ENCODE measurements at places on chromosomes 11 and 22. TPM values are rescaled to one million over a fixed set of nuclear protein-coding genes. Genes with fewer than 3 reads are reported as not detected.

DNA sequence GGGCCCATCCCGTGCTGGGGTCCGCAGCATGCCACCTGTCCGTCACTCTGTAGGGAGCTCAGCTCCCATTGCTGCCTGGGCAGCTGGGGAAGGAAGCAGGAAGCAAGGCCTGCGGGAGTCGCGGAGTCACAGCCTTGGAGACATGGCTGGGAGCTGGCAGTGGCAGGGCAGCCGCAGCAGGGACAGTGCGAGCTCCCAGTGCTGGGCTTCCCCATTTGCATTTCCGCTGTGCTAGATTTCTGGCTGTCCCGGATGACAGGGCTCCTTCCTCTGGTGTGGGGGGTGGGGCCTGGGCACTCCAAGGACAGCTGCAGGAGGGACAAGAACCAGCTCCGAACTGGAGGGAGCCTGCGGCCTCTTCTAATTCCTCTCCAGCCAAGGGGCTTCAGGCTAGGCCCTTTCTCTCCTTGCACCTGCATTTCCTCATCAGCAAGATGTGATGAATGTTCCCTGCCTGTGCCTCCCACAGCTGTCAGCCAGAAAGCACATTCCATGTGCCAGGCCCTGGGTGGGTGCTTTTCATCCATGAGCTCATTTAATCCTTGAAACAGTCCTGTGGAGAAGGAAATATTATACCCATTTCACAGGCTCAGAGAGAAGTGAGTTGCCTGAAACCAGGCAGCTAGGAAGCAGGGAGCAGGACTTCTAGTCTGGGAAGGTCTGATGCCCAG lies 48.0 kb downstream of the MYO7A start:
- no peak for ATAC-seq

- no peak for ATAC-seq
These were observed 110.4 kb upstream of the TOP3B start for GRCh38 chr22:22092974-22093373.

GRCh38 chr11:113562576-113562975 lies 87.4 kb upstream of the DRD2 start:
- ATAC-seq, result no peak

- ATAC-seq, result no peak
These were observed 81.2 kb downstream of the WNT11 start for GRCh38 chr11:76124905-76125770.

GRCh38 chr11:46134540-46134939 lies 13.3 kb upstream of the PHF21A start:
- no peak for ATAC-seq

Gene FOLR1
- total RNA-seq, result 3.3 TPM

Gene IGLL5
- total RNA-seq, result not detected

- no peak for ATAC-seq
These were observed 19.0 kb downstream of the WT1 start for GRCh38 chr11:32416301-32416700.

- peak; percentile 62 for ATAC-seq
These were observed 18.8 kb downstream of the CSNK1E start for GRCh38 chr22:38298312-38299005.

- ATAC-seq, result no peak
These were observed 8.8 kb upstream of the DKK3 start for GRCh38 chr11:12017243-12017678.

GRCh38 chr11:34425360-34425759 lies 13.4 kb upstream of the CAT start:
- ATAC-seq, result no peak

DNA sequence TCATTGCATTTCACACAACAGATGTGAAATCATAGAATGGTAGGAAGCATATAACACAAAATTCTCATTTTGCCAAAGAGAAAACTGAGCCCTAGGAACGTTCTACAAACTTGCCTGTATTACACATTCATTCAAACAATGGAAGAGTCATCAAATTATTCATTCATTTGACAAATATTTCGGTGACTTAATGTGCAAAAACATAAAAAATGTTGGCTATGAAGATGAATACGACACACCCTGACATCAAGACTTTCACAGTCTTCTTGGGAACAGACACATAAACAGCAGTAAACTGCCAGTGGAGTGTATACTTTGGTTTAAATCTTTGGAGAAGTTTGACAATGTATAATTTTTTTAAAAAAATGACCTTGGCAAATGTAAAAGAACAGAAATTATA lies 20.4 kb upstream of the C11orf87 start:
- ATAC-seq, result no peak

Gene OR51F2
- not detected for total RNA-seq

GRCh38 chr11:5369789-5370188 lies 13.8 kb upstream of the OR51M1 start:
- peak; percentile 54 for ATAC-seq

- no peak for ATAC-seq
These were observed 54.5 kb upstream of the NOX4 start for GRCh38 chr11:89545691-89546090.

Gene FDX1
- total RNA-seq, result 5.2 TPM

Gene CD3D
- not detected for total RNA-seq

DNA sequence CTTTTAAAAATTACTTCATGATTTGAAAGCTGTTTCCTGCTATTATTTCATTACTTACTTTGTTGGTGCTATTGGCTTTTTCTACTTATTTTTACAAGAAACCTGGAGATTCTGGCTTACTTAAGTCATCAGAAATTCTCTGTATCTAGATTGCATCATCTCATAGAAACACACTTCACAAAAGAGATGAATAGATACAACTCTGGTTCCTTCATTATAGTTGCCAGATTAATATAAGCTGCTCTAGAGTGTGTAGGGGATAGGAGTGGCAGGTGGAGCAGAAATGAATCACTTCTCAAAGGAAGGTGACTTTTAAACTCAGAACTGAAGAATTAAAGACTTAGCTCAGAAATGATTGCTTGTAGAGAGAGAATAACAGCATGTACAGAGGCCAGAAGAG lies 20.0 kb downstream of the CYP2R1 start:
- no peak for ATAC-seq

- ATAC-seq, result no peak
These were observed 18.7 kb upstream of the ACER3 start for GRCh38 chr11:76841923-76842452.

- ATAC-seq, result no peak
These were observed 1.1 kb upstream of the FANCF start for GRCh38 chr11:22626573-22627239.

GRCh38 chr11:71999362-71999761 lies 653 bp downstream of the IL18BP start:
- no peak for ATAC-seq

Gene ZP1
- 0.50 TPM for total RNA-seq

- peak; percentile 70 for ATAC-seq
These were observed 79.6 kb downstream of the ME3 start for GRCh38 chr11:86592659-86593451.

DNA sequence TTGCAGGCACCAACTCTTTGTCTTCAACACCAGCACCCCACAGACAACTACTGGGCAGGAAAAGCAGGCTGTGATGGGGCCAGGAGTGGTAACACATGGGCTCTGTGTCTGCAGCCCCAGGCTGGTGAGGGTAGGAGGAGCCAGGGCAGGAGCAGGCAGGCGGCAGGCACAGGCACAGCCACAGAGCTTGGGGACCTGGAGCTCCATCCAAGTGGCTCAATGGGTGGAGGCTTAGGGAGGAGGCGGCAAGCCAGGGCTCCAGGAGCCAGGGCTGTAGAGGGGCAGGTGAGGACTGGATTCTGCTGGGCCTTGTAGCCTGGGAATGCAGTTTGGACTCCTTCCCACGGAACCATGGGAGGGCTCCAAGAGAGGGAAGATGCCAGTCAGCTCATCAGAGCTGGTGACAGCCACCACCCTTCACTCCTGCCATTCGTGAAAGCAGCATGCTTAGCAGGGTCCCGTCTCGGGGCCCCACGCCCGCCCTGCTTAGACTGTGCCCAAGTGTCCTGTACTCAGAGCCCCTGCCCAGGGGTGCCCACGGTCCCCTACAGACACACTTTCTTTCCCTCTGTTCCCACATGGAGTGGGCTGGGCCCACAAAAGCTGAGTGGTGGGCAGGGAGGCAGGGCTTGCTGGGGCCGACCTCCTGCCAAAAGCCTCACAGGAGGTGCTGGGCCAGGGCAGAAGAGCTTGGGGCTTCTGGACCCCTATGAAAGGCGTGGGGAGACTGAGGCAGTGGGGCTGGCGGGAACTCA lies 12.4 kb downstream of the TTC38 start:
- no peak for ATAC-seq

DNA sequence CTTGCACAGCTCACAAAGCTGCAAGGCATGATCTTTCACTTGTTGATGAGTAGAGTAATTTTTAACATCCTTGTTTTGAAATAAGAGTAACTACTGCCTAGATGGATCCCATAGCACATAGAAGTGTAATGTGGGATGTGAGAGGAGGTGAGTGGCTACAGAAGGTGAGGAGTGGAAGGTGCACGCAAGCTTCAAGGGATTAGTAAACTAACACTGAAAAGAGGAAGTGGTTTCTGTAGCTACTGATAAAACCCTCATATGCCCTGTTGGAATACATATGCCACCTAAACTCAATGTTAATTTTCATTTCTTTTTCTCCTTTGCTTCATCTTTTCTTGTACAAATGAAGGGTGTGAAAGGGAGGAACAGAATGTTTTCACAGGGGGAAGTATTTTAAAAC lies 22.0 kb upstream of the CTSC start:
- ATAC-seq, result no peak

- no peak for ATAC-seq
These were observed 4.3 kb downstream of the POLD4 start for GRCh38 chr11:67349036-67349435.

- no peak for ATAC-seq
These were observed 4.2 kb upstream of the HBD start for GRCh38 chr11:5238486-5238885.

Gene CD3G
- total RNA-seq, result not detected

- no peak for ATAC-seq
These were observed 5.9 kb downstream of the MMP11 start for GRCh38 chr22:23778577-23778900.

Gene TIRAP
- 6.5 TPM for total RNA-seq

- ATAC-seq, result no peak
These were observed 260.6 kb downstream of the SOX6 start for GRCh38 chr11:16095756-16096155.

Gene KDELR3
- 6.0 TPM for total RNA-seq

GRCh38 chr11:59199546-59200422 lies 12.9 kb downstream of the MPEG1 start:
- ATAC-seq, result no peak

DNA sequence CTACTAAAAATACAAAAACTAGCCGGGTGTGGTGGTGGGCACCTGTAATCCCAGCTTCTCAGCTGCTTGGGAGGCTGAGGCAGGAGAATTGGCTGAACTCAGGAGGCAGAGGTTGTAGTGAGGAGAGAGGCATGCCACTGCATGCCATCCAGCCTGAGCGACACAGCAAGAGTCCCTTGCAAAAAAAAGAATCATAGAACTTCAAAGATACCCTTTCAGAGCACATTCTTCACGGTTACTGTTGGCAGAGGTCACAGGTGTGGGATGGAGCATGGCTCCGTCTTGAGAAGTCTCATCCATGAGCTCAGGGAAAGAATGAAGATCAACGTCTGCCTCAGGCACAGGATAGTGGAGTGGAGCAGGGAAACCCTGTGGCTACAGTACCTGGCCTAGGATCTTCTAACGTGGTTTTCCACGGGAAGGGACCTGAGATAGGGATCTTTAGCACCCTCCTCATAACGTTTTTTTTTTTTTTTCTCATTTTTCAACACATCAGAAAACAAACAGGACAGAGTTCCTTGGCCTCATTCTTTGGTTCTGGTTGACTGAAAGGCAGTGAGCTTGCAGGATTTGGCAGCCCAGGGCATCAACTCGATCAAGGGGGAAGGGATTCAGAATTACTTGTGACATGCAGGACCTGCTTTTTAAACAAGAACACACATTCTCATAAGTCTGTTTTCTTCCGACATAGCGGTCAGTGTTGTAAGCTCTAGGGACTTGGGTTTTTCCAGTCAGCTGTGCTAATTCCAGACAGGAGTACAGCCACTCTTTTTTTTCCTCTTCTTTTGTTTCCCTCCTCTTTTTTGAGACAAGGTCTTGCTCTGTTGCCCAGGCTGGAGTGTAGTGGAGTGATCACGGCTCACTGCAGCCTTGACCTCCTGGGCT lies 22.8 kb downstream of the F2 start:
- no peak for ATAC-seq

Gene CNTF
- total RNA-seq, result 3.6 TPM

Gene CASP5
- not detected for total RNA-seq

DNA sequence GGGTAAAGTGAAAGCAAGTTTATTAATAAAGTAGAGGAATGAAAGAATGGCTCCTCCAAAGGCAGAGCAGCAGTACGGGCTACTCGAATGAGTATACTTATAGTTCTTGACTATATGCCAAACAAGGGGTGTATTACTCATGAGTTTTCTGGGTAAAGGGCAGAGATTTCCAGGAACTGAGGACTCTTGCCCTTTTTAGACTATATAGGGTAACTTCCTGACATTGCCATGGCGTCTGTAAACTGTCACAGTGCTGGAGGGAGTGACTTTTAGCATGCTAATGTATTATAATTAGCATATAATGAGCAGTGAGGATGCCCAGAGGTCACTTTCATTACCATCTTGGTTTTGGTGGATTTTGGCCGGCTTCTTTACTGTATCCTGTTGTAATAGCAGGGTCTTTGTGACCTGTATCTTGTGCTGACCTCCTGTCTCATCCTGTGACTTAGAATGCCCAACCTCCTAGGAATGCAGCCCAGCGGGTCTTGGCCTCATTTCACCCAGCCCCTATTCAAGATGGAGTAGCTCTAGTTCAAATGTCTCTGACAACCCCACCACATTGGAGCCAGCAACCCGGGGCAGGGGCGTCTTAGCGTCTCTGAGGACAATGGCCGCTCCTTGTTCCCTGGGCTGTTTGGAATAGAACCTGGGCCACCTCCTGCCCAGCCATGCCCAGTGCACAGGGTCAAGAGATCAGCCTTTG lies 34.9 kb upstream of the CD82 start:
- ATAC-seq, result no peak

GRCh38 chr11:11565636-11566035 lies 56.2 kb downstream of the GALNT18 start:
- ATAC-seq, result no peak

Gene OR5L2
- total RNA-seq, result not detected

Gene UBQLN3
- not detected for total RNA-seq

Gene SAA4
- total RNA-seq, result not detected

DNA sequence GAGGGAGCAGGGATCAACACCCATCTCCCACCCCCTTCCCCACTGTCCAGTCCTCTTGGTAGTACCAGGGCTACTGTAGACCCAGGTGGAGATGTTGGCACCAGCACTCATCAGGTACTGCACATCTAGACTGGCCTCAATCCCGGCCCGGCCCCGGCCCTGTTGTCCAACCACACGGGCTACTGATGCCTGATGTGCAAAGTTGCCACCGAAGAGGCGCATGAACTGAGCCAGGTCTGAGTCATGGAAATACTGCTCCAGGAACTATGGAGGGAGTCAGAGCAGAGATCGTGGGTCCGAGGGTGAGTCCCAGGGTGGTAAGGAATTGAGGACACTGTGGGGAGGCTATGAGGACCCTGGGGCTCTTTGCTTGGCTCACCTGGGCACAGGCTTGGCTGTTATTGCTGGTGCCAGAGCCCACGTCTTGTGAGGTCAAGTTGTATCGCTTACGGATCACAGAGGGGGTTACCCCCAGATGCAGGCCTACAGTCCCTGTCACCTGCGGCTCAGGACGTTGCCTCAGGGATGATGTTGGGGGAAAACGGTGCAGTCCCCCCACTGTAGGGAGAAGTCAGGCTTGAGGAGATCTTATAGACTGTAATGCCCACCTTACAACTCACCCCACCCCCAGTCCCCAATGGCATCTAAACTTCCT lies 2.5 kb downstream of the TPP1 start:
- ATAC-seq, result no peak
